Activated T-helper 17 cell treated with anti-CD3 and anti-CD28 coated beads, Interleukin-2, amount 50 U/mL, for 72 hours (primary cell): ENCODE measurements at places on chromosomes 4 and X.

DNA sequence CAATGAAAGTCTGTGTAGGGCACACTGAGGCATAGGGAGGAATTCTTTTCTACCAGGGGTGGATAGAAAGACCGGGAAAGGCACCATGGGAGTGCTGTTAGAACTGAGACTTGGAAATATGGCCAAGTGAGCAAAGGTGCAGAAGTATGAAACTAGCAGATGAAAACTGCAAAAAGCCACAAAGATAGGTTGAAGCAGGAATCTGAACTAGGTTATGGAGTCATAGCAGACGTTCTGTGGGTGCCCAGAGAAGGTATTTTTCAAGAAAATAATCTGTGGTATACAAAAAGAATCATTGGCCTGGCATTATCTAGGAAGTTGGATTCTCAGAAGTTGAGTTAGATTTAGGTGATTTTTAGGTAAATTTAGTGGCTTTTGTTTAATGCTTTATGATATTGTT, 48.5 kb downstream of the SMAD1 start:
- ATAC-seq: peak; percentile 80

DNA sequence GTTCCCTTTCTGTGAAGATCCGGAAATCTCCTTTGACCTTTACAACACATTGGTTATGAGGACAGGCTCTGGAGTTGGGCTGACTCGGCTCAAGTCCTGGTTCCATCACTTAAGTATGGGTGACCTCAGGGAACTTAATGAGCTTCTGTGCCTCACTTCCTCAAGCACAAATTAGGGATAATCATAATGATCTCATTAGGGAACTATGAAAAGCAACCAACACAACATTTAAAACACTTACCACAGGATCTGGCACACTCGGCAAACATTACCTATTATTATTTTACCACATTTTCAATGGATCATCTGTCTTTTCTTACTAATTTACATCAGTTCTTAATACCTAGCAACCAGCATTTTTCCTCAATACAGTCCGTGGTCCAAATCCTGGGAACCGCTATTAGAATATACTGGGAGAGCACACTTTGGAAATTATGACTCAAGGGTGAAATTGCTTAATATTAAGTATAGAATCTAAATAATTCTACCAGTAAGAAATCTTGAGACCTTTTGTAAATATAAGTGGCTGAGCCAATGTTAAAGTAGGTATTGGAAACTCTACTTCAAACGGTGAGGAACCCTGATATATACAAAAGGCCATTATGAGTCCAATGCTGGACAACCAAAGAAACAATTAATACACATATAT, 19.6 kb downstream of the ADGRA3 start:
- ATAC-seq: no peak

DNA sequence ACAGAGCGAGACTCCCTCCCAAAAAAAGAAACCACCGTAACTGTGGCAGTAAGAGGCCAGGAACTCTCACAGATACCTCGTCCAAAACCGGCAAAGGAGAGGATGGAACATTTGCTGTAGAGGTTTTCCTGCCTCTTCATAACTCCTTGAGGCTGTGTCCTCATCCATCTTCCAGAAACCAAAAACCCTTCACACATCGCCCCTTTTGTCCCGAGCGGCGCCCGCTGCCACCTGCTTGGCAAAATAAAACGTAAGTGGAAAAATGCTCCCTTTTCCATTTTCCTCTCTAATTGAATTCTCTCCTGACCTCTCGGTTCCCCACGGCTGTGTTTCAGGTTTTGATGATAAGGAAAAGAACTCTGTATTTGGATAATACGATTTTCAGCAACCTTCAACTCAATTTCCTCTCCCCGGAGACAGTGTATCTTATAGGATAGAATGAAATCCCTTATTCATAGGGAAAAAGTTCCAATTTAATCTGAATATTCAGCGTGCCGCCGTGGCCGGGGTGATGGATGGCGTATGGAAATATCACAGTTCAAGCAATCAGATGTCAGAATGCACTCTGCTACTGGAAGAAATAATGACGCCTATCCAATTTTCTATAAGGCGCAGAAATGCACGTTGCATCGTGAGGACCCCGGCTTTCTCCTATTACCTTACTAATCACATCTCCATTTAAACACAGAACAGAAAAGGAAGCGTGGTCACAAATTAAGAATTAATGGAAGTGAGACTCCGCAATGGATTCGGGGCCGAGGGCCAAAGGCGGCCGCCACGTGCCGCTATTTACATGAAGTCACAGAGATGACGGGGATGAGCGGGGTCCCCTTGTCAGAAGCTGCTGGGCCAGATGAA, 5.2 kb upstream of the PPP2R3B start:
- no peak for ATAC-seq

DNA sequence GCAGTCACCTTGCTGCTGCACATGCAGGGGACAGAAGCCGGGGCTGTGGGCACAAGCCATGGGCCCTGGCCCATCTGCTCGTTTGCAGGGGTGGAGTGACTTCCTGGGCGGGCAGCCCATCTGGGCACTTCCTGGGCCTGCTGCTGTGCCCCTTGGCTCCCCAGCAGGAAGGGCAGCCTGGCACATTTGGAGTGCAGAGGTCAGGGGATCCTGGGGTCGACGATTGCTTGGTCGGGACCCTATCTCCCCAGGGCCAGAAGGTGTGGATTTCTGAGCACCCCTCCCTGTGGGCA, 10.9 kb upstream of the MXD4 start:
- no peak for ATAC-seq

DNA sequence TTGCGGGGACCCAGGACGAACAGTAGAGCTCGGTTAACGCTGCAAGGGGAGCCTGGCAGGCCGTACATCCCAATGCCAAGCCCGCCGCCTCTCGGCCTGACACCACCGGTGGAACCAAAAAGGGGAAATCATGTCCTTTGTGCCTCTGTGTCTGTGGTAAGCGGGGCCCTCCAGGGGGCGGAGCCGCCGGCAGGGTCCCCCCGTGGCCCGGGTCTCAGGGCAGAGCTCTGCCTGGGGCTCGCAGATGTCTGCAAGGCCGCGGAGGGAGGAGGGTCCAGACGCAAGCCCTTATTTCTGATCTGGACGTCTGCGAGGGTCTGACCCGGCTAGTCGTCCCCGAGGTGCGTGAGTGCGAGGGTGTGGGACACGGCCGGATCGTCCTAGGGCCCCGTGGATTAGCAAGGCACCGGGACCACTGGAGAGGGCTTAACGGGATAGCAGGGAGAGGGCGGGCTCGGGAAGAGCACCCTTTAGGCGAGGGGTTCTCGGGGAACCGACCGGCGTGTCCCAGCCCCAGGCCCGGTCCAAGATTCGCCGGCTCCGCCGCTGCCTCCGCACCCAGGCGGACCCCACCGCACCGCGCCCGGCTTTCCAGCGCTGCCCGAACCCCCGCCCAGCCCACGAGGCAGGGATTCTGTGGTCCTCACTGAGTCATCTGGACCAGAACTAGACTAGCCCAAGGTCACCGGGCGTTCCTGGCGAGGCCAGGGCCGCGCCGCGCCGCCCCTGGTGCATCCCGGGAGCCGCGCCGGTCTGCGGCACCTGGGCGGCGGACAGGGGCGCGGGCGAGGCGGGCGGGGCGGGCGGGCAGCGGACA, 863 bp upstream of the FAM193A start:
- peak; percentile 38 for ATAC-seq

GRCh38 chrX:31884535-31884934, 812.7 kb upstream of the FTHL17 start:
- no peak for ATAC-seq

DNA sequence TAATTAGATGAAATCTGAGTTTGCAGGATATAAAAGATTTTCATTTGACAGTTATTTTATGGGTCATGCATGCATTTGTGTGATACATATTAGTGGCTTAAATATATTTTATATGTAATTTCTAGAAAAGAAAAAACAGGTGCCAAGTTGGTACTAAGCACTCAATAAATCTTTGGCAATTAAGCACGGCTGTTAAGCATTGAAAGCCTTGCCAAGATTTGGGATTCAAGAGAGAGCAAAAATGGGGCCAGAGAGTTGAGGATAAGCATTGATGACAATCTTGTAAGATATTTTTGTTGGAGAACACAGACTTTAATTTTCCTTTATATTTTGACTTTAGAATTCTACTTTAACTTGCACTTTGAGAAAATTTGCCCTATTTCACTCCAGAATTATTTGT, 249.8 kb upstream of the MAD2L1 start:
- no peak for ATAC-seq

DNA sequence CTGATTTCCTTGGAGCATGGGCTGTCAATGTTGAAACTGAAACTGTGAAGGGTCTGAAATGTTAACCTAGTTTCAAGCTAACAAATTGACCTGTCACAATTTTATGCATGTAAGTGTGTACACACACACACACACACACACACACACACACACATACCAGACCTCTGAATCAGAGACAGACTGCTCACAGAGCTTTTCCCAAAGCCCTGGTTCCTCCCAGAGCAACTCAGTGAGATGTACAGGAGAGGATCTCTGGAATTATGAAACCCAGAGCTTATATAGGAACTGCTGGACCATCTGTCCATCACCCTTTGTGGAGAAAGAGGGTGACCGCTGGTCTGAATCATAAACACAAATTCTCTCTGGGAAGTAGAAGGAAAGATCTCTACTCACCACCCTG, 228.1 kb upstream of the PRPS2 start:
- no peak for ATAC-seq

- ATAC-seq: no peak
Observed at GRCh38 chr4:930827-931193, 1.3 kb downstream of the GAK start.

GRCh38 chr4:96775501-96775900, 935.6 kb downstream of the PDHA2 start:
- ATAC-seq: no peak

DNA sequence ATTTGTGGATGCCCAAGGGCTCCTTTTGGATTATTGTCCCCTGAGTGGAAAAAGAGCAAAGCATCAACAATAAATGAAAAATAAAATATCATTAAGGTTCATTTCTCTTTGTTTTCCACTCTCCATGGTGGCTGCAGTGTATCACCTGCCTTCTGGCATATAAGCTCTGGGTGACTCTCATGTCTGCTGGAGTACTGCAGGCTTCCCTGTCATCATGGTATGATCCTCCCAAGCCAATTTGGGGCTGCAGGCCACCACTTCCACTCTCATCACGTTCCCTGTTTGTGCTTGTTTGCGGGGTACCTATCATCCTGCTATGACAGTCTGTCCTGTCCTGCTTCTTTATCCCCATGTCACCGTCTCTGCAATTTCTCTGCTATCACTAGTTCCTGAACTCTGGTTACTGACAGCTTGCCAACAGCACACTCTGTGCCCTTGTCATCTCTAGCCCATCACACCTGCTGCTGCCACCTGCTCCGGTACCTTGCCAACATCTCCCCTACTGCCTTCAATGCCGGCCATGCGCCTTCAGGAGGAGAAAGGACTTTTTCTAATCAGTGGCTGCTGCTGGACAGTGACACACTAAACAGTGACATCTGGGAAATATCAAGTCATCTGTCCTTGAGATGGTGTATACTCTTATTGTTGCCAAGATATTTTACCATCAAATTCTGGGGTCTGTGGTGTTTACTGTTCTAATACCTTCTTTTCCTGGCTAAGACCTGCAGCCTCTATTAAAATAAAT, 23.0 kb upstream of the FGF5 start:
- ATAC-seq: no peak

- no peak for ATAC-seq
Observed at GRCh38 chr4:120071192-120071795, 4.6 kb upstream of the MAD2L1 start.

- ATAC-seq: no peak
Observed at GRCh38 chr4:3868211-3869173, 102.3 kb downstream of the ADRA2C start.

GRCh38 chrX:24692305-24692704, 1.4 kb upstream of the POLA1 start:
- no peak for ATAC-seq

GRCh38 chrX:39941332-39941920, 156.3 kb downstream of the BCOR start:
- no peak for ATAC-seq

GRCh38 chrX:152847281-152847680, 16.4 kb downstream of the NSDHL start:
- ATAC-seq: no peak

GRCh38 chr4:177557416-177557815, 115.2 kb upstream of the AGA start:
- ATAC-seq: no peak
